Stimulated activated CD8-positive, alpha-beta memory T cell treated with anti-CD3 and anti-CD28 coated beads, Interleukin-15, amount 100 ng/mL, for 4 hours (primary cell): ENCODE measurements at places on chromosomes 7 and 10.

DNA sequence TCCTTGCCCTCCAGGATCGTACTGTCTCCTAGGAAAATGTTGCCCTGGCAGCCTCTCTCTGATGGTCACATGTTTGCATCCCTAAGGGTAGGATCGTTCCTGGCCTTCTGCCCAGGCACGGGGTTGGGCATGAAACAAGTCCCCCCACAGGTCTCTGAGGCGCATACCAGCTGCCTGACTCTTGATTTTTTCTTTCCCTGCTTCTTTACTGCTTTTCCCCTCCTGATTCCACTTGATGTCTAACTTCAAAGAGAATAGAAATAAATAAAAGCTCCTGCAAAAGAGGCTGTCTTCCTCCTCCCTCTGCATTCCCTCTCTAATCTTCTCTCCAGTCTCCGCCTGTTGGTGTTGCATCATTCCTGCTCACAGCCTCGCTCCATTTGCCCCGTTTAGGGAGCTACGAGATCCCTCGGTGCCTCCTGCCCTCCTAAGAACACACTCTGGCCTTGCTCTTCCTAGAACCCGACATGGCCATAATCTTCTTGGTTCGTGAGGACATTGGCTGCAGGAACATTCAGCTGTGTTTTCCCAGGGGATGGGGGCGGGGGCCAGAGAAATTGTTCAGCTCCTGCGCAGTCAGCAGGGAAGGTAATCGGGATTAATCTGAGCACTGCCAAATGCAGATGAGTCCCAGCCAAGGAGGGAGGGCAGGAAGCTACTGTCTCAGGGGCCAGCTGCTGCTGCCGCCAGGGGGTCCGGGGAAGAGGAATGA lies 26.0 kb downstream of the LEP start:
- no peak for DNase-seq

DNA sequence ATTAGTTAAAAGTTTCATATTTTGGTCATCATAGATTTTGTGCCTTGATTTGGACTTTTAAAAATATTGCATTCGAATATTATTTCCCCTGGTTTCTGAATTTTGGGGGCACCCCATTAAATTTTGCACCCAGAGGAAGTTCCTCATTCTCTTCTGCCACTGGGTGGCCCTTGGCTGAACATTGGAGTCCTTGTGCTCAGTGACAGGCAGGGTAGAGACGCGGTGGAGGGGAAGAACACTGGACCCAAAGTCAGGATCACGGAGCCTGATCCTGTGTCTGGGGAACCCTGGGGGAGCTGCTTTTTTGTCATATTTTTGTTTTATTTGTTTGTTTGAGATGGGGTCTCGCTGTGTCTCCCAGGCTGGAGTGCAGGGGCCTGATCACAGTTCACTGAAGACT lies 74.7 kb downstream of the MKI67 start:
- DNase-seq: no peak

- no peak for DNase-seq
These were observed 22.7 kb downstream of the SSC4D start for GRCh38 chr7:76386691-76387260.

DNA sequence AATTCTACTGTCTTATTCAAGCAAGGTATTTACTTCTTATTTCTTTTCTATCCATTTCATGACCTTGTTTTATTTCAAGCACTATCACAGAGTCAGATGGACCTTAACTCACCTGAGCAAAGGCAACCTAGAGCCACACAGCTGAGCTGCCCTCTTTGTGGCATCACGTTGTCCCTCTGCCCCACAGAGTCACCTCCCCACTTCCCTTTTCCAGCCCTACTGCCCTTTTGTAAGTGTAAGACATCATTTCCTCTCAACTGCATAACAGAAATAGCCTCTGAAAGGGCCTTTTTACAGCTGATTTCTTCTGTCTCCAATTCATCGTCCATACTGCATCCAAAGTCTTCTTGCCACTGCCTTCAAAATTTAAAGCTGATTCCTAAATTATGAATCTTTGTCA lies 946.0 kb downstream of the NRG3 start:
- no peak for DNase-seq

GRCh38 chr7:74130518-74130917 lies 43.6 kb upstream of the EIF4H start:
- DNase-seq: no peak

DNA sequence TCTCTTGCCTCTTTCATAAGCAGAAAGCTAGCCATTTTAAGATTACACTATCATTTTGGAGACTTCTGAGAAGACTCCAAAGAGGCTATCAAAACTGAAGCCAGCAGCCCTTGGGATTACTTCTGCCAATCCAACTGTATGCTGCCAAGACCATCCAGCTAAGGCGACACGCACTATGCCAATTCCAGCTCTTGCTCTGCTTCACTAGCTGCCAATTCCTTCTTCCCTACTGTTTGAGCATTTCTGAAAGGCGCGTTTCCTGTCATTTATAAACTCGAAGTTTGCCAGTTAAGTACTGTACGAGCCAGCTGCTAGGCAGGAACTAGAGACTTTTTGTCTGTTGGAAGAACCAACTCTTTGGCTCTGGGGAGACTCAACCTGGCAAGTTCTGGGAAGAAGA lies 36.5 kb downstream of the MALSU1 start:
- DNase-seq: no peak

DNA sequence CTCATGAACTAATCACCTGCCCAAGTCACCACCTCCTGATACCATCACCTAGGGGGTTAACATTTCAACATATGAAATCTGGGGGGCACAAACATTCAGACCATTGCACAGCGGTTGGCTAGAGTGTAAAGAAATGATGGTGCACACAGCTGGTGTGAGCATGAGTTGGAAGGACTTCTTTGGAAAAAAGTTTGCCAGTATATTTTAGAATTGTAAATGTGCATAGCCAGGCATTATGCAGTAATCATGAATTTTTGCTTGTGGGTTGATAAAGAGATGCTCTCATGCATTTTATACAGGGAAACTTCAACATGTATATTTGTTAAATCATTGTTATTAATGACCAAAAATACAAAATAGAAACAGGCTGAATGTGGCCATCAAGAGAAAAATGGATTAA lies 100.0 kb downstream of the VWC2 start:
- DNase-seq: no peak

DNA sequence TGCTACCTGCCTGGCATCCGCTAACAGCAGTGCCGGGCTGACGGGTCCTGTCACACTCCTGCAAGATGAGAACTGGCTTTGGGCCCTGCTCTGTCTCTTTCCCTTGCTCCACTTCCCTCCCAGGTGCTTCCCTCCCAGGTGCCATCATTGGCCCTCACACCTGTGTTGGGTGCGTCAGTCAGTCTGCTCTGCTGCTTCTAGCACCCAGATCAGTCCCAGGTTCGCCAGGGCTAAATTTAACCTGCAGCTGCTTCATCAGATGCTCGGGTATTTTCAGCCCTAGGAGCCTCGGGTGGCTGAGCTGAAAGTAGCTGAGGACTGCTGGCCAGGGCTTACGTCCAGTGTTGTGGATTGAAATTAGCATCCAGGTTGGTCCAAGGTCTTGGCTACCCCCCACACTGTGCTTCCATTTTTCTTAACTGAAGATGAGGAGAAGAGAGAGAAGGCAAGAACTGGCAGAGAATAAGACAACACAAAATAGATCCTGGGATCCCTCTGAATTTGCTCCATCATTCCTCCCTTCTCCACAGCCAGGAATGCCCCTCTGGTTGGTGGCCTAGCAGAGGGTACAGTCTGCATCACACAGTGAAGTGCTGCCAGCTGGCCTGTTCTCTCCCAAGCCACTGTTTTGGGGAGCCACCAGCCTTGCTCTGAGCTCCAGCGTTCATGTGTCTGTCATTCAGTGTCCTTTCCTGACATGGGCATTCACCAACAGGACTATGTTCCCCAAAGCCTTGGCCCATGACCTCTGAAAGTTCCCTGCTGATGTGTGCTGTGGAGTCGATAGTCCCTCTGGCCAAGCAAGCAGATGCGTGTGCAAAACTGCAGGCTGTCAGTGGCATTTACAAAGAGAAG lies 65.9 kb upstream of the SYPL1 start:
- no peak for DNase-seq

DNA sequence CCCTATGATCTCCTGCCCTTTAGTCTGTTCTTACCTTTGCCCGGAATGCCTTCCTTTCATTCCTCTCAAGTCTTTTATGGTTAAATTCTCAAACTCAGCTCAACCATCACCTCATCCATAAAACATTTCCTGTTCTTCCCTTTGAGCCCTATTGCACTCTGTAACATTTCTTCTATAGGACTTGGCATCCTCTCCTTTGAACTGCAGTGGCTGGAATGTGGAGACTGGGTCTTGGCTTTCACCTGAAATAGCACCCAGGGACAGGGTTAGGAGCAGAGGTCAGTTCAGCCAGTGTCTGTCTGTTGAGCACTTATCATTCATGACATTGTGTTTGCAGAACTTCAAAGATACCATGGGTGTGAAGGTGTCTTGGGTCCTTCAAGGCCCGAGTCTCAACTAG lies 7.2 kb downstream of the NFE2L3 start:
- DNase-seq: no peak

- no peak for DNase-seq
These were observed 45.9 kb upstream of the ARHGAP12 start for GRCh38 chr10:31974434-31975124.

- no peak for DNase-seq
These were observed 380.9 kb downstream of the PARD3 start for GRCh38 chr10:34434119-34434594.

- no peak for DNase-seq
These were observed 393.4 kb downstream of the TFEC start for GRCh38 chr7:115637128-115637527.

- no peak for DNase-seq
These were observed 44.6 kb downstream of the VWA2 start for GRCh38 chr10:114283535-114284234.

DNA sequence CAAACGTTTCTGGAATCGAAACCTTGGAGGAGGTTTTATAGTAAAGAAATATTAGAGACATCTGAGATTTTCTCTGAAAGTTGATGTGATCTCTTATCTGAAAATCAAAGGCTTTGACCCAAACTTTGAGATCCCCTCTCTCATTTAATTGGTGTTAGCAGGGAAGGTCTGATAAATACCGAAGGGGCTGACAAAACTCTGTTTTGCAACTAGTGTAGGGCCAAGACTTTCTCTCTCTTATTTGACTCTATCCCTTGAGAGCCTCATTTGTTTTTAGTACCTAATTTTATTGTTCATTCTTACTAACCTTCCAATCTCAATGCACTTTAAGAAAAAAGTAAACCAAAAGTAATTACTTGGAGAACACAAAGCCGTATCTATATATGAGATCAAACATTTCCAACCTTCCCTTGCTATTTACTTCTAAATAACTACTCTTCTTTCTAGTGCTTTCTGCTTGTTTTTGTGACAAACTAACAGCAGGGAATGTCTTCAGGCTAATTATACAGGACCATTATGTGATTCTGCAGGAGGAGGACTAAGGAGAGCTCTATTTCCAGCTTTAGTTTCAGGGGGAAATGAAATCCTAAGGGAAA lies 33.4 kb upstream of the NPVF start:
- no peak for DNase-seq

GRCh38 chr7:94700926-94701554 lies 45.1 kb upstream of the SGCE start:
- DNase-seq: no peak

DNA sequence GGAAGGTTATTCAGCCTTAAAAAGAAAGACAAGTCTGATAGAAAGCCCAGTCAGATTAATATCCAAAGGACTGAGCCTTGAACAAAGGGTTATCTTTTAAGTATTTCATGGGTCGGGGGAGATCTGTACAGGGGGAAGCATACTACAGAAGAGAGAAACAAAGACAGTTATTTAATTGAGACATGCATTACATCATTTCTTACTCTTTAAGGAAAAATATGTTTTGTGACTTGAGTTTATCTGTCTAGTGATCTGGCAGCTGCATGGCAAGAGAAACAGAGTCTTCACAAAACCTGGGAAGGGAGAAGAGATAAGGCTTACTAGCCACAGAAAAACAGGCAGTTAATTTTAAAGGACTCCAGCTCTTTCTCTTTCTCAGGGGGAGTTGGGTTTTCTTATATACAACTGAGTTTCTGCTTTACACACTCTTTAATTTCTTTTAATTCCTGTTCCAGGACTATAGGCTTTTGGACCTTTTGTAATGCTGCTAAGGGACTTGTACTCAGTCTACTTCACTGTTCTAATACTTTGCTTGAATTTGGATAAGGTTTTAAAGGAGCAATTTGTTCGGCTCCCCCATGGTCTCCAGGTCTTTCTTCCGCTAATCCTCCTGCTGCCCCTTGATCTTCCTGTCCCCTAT lies 20.9 kb upstream of the CYP3A43 start:
- no peak for DNase-seq
